ENCODE measurements at places on chromosomes 6 and 20.

- DNase-seq = no peak
These were observed 26.7 kb upstream of the ADA start for GRCh38 chr20:44678242-44678641.

DNA sequence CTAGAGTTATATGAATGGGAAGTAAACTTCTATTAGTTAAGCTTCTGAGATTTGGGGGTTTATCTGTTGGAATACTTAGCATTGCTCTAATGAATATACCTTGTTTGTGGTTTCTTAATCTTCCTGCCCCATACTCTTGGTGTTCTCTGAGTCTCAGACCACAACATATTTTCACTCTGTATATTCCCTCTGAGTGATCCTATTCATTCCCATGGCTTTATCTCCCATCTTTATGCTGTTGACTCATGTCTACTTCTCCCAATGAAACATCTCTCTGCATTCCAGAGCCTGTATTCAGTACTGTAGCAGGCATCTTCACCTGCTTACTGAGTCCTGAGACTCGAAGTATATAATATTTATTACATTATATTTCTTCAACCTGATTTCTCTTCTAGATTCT lies 283.7 kb upstream of the MAP3K7 start:
- DNase-seq = no peak

DNA sequence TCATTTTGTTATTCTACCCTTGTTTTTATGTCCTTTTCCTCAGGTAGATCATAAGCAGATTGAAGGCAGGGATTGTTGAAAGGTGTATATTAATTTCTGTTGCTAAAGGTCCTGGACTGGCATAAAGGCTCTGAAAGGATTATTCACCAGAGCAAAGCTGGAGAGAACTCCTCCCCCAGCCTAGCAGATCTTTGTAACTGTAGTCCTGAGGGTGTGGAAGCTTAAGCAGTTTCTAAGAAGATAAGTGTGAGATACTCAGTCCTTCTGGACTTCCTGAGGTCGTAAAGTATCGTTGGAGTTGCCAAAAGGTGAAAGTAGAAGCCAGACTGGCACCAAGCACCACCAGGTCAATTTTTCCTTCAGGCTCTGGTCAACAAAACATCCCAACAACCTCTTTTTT lies 24.2 kb downstream of the CGA start:
- DNase-seq = no peak

GRCh38 chr6:19380293-19380692 lies 456.9 kb upstream of the ID4 start:
- DNase-seq = no peak
